ENCODE measurements at places on chromosomes 5 and 9. TPM values are rescaled to one million over a fixed set of nuclear protein-coding genes. Genes with fewer than 3 reads are reported as not detected.

GRCh38 chr5:179438011-179438441, 92.8 kb upstream of the ADAMTS2 start:
- DNase-seq, result no peak
- no peak overlapping the region for H3K27ac ChIP-seq
- no peak overlapping the region for H3K4me3 ChIP-seq
- no peaks in the 10 kb centered on the region for H3K27me3 ChIP-seq

- H3K27ac ChIP-seq, result no peak overlapping the region
- H3K4me3 ChIP-seq, result no peak overlapping the region
Observed at GRCh38 chr5:133751421-133751820, 139.1 kb upstream of the FSTL4 start.

- no peak overlapping the region for H3K27ac ChIP-seq
- no peaks in the 10 kb centered on the region for H3K4me1 ChIP-seq
- DNase-seq, result no peak
Observed at GRCh38 chr5:77449277-77449676, 42.8 kb downstream of the WDR41 start.

DNA sequence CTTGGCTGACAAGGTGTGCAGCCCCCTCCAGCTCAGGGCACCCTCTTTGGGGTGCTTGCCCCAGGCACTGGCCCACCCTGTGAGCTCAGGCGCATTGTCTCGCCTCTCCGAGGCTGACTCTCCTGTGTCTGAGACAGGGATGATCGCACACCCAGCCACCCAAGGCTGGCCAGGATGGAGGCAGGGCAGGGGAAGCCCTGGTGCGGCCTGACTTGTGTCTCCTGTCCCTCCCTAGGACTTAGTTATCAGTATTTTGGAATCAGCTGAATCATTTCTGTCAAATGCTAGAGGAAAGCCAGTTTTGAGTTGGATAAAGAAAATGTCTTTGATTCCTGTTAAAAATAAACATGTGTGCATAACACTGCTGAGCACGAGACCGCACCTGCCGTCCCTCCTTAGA, 2.5 kb upstream of the DBH start:
- H3K27me3 ChIP-seq, result no peaks in the 10 kb centered on the region
- no peaks in the 10 kb centered on the region for H3K36me3 ChIP-seq
- H3K4me3 ChIP-seq, result no peak overlapping the region
- DNase-seq, result no peak

DNA sequence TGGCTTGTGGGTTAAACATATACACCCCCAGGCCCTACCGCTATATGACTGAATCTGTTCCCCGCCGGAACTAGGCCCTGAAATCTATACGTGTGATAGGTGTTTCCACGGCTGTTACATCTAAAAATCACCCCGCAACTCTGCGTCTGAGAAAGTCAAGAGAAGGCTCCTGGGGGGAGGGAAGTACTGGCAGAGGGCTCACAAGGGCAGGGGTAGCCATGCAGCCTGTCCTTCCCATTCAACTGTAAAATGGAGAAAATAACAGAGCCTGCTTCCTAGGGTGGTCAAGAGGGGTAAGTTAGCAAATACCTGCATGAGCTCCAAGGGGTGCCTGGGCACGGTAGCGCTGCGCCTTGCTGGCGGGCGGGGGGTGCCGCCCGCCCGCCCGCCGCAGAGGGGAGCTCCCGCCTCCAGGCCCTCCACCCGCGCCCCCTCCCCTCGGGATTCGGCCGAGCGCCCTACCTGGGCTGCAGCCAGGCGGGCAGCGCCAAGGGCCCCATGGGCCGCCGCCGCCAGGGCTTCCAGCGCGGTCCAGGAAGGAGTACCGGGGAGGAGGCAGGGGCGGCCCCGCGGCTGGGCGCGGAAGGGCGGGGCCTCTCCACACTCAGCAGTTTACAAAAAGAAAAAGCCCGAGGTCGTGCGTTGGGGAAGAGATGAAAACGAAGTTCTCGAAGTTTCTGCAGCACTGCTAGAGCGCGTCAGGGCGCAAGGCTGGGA, at the start of gene HACD4:
Gene HACD4 (minus strand): TSS at position 550 of the 717 bp plus-strand sequence. CDS start 50 bp downstream, at position 500.
- peak; percentile 58 for DNase-seq
- H3K4me3 ChIP-seq, result peak within 1 kb of the TSS; percentile 58
- no peaks in the 10 kb centered on the region for H3K36me3 ChIP-seq
- H3K27ac ChIP-seq, result peak within 1 kb of the TSS; percentile 70

GRCh38 chr5:103393101-103393754, 134.7 kb downstream of the MACIR start:
- no peak overlapping the region for H3K27ac ChIP-seq
- DNase-seq, result no peak
- H3K4me1 ChIP-seq, result no peaks in the 10 kb centered on the region

DNA sequence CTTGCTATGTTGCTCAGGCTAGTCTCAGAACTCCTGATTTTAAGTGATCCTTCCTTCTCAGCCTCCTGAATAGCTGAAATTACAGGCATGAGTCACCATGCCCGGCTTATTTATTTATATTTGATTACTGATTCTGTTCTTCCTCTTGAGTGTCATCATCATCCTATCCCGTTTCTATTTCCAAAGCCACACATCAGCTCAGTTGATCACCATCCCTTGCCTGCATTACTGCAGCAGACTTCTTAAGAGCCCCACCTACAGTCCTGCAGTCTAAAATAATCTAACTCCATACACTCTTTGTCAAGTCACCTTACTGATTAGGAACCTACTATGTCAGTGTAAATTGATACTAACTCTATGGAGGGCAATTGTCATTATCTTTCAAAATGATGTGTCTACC, 138.9 kb upstream of the RAI14 start:
- H3K36me3 ChIP-seq, result no peaks in the 10 kb centered on the region
- no peaks in the 10 kb centered on the region for H3K27me3 ChIP-seq
- no peak overlapping the region for H3K27ac ChIP-seq
- no peak overlapping the region for H3K4me3 ChIP-seq
- DNase-seq, result no peak

DNA sequence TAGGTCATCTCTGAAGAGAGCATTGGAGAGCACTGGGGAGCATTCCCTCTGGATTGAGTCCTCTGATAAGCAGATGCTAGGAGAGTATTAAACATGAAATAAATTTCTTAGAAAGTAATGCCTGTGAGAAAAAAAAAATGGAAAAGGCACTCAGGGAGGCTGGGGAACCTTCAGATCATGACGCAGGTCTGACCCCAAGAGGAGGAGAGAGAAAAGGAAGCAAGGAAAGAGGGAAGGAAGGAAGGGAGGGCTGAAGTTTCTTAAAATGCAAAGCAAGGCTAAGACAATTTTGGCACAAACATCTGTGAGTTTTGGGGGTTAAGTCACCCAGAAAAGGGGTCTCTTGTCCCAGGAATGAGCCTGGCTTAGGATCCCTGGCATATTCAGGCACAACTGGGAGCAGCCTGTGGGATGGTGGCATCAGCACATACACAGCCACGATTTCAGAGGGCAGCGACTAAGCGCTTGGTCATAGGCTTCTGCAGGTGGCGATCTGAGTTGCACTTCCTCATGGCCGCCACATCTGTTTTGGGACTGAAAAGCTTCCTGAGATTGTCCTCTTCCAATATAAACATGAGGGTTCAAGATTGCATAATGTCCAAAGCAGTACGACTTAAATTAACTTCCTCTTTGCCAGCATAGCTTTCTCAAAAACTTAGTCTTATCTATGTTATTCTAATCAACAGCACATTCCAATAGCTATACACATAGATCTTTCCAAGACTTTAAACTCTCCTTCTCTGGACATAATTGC, 692.7 kb downstream of the DNAH5 start:
- no peaks in the 10 kb centered on the region for H3K27me3 ChIP-seq
- no peak for DNase-seq
- H3K4me3 ChIP-seq, result no peak overlapping the region
- H3K36me3 ChIP-seq, result no peaks in the 10 kb centered on the region

- no peaks in the 10 kb centered on the region for H3K27me3 ChIP-seq
- no peak overlapping the region for H3K4me3 ChIP-seq
- no peak overlapping the region for H3K27ac ChIP-seq
Observed at GRCh38 chr5:156431956-156432829, 105.2 kb downstream of the SGCD start.

DNA sequence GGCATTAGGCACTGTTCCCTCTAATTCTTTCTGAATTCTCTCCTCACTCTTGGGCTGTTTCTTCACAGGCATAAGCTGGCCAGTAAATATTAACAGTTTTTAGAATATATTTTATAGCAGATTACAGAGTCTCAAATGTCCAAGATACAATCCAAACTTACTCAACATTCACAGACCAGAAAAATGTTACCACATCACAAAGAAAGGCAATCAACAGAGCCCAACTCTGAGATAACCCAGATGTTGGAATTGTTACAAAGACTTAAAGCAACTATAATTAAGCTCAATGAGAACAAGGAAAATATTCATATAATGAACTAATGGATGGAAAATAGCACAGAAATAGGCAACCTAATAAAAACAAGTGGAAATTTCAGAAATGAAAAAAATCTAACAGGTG, 401.1 kb upstream of the RGMB start:
- DNase-seq, result no peak
- no peaks in the 10 kb centered on the region for H3K4me1 ChIP-seq
- H3K27me3 ChIP-seq, result no peaks in the 10 kb centered on the region

DNA sequence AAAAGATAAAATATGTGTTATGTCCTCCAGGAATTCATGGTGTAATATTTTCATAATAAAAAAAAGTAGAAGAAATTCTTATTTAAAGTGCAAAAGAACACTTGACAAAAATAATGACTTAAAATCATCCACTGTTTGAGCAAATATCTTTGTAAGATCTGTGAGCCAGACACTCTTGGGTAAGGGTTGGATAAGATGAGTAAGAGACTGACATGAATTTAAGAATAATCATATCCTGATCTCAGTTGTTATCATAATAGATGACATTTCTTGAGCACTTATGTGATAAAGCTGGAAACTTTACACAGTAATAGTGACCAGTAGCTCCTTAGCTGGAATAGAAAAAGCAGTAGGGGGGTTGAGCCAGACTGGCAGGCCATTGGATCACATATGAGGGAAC, 40.0 kb upstream of the ADRB2 start:
- H3K36me3 ChIP-seq, result no peaks in the 10 kb centered on the region
- H3K27ac ChIP-seq, result no peak overlapping the region
- H3K4me3 ChIP-seq, result no peak overlapping the region
- DNase-seq, result no peak
- no peaks in the 10 kb centered on the region for H3K4me1 ChIP-seq

Gene SPINK9
- not detected for total RNA-seq

Gene IFNA21
- total RNA-seq, result not detected

Gene SNX30
- 25.9 TPM for total RNA-seq

Gene TMEM174
- total RNA-seq, result not detected

Gene FCHO2
- total RNA-seq, result 38.0 TPM

Gene SLC36A2
- total RNA-seq, result not detected

Gene SPATA9
- total RNA-seq, result not detected

Gene STPG3
- not detected for total RNA-seq
